Suppressor macrophage treated with lipopolysaccharide for 4 hours (primary cell): ENCODE measurements at places on chromosomes 11 and 22.

DNA sequence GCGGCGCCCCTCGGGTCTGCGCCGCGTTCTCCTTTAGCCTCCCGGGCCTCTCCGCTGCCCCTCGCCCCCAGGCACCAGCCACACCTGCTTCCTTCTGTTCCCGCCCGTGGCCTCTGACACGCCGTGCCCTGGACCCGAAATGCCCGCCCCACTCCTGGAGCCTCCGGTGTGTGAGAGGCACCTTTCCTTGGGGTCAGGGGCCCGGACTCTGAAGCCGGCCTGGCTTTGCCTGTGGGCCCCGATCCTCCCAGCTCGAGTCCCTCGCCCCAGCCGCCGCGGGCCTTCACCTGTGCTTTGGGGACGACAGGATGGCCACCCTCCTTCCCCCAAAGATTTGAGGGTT is 661 bp upstream of the CDPF1 start:
- DNase-seq, result no peak

- no peak for DNase-seq
Measured at GRCh38 chr22:35802885-35803284, 85.2 kb downstream of the APOL5 start.

DNA sequence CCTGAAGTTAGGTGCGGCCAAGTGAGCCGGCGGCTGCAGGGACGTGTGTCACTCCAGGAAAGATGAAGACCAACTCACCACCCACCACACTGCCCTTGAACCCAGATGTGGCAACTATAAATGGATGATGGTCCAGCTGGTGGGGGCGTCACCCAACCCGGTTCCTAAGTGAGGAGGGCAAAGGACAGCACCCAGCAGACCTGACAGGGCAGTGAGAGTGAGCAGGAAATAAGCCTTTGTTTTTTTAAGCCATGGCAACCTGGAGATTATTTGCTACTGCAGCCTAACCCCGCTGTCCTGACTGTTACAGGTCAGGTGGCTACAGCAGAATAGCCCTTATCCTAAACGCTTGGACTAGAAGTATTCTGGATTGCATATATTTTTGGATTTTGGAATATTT is 228.9 kb downstream of the CTTN start:
- no peak for DNase-seq

DNA sequence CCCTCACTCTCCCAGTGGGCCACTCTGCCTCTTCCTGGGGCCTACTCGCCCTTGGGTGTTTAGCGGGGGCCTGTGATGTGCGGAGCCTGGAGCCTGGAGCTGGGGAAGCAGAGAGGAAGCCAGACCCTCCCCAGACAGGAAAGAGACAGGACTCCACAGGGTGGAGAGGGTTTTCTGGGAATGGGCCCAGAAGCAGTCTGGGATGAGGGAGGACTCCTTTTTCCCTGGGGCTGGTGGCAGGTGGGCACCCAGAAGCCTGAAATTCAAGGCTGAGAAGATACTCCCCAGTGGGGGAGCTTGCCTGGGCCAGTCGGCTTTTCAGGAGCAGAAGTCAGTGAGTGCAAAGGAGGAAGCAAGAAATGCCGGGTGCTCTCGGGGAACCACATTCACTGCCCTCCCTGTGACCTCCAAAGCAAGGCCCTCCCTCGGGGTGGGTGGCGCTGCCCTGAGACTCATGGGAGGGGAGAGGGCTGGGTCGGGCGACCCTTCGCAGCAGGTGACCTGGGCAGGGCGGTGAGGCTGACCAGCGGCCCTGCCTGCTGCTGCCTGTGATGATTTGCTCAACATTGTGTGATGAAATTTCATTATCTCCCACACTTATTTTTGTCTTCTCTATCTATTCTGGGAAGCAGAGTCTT is 1377.4 kb downstream of the BRD1 start:
- peak; percentile 4 for DNase-seq
